ENCODE measurements at places on chromosomes 16 and 17.

GRCh38 chr17:40980596-40980995 is 3.5 kb downstream of the KRT40 start:
- DNase-seq: no peak

- no peak for DNase-seq
These were observed 15.0 kb upstream of the ADORA2B start for GRCh38 chr17:15929941-15930340.

DNA sequence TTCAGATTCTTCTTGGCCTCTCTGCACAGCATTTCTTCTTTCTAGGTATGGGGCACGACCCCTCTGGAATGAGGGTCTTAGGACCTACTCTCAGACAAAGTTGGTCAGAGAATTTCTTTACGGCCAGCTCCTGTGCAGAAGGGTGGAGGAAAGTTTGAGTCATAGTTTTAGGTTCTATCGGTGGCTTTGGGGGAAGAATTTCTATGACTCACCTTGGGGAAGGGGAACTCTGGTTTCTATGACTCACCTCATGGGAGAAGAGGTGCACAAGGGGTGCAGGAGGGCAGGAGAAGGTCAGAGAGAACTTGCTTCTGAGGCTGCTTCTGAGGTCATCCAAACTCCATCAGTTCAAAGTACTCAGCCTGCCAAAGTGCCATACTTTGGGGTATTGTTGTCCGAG is 2.5 kb upstream of the ABCC12 start:
- no peak for DNase-seq

DNA sequence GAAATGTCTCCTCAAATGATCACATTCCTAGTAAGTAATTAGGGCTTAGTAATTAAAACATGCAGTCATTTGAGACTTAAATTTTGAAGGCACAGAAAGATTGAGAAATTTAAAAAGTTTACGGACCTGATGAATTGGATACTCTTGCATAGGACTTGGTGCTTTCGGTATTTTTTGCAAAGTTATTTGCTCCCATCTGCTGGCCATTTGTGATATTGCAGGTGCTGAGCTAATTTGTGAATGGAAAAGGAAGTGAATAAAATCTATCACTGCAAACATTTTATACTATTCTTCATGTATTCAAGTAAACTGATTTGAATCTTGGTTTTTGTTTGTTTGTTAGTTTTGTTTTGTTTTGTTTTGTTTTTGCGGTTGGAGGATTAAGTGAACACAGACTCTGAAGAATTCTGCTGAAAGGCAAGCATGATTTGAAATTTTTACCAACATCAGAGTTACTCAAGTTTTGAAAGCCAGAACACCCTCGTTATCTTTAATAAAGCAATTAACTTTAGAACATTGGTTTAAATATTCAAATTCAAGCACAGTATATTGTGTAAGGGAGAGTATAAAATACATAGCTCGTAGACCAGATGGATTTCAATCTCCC is 689.5 kb upstream of the RBFOX1 start:
- DNase-seq: peak; percentile 22

DNA sequence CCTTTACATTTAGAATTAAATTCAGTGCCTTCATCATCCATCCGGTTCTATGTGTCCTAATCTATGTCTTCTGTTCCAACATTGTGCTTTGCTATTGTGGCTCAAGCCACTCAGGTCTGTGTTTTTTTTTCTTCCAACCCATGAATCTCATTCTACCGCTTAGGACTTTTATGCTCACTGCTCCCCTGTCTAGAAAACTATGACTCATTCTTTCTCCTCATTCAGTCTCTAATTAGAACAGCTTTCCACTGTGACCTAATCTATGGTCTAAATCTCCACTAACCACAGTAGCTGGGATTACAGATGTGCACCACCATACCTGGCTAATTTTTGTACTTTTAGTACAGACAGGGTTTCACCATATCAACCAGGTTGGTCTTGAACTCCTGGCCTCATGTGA is 418.7 kb downstream of the KCNJ2 start:
- no peak for DNase-seq

DNA sequence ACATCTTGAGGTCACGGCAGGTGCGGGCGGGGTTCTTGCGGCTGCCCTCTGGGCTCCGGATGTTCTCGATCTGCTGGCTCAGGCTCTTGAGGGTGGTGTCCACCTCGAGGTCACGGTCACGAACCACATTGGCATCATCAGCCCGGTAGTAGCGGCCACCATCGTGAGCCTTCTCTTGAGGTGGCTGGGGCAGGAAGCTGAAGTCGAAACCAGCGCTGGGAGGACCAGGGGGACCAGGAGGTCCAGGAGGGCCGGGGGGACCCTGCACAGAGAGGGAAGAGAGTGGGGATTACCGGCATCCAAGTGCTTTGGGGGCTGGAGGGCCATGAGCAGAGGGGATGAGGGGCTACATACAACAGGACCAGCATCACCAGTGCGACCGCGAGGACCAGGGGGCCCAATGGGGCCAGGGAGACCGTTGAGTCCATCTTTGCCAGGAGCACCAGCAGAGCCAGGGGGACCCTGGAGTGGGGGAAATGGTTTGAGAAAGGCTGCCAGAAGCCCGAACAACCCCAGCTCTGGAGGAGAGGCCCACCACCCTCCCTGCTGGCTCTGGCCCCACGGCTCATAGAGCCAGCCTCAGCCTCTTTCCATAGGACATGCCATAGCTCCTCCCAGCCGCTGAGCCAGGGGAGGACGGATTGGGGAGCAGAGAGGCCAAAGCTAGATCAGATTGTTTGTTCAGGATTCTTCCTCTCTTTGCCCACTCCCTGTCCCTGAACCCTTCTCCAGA is 14.6 kb downstream of the COL1A1 start:
- DNase-seq: no peak

GRCh38 chr16:12426122-12426521 is 377.6 kb downstream of the CPPED1 start:
- DNase-seq: no peak
